GOT3 (cell line): ENCODE measurements at places on chromosomes 2 and 18.

- DNase-seq = no peak
Measured at GRCh38 chr2:151721161-151721560, 13.1 kb downstream of the NEB start.

DNA sequence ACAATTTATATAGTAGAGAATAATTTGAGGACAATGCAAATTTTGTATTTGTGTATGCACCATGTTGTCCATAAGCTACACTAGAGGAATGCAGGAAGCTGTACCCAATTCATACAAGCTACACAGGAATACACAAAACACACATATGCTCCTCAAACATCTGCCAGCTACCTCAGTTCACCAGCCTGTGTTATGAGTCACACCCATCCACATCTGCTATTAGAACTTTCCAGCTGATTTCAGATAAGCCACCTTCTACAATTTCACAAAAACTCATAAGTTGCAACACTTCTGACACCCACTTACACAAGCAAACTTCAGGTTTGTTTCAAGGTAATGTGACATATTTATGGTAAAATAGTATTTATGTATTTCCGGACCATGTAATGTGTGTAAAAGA is 438.9 kb downstream of the SATB2 start:
- no peak for DNase-seq

- DNase-seq = no peak
Measured at GRCh38 chr2:54386585-54386984, 69.5 kb upstream of the SPTBN1 start.

- DNase-seq = no peak
Measured at GRCh38 chr2:98277162-98277859, 68.9 kb upstream of the CNGA3 start.

- DNase-seq = no peak
Measured at GRCh38 chr18:26442126-26442525, 106.2 kb downstream of the KCTD1 start.

DNA sequence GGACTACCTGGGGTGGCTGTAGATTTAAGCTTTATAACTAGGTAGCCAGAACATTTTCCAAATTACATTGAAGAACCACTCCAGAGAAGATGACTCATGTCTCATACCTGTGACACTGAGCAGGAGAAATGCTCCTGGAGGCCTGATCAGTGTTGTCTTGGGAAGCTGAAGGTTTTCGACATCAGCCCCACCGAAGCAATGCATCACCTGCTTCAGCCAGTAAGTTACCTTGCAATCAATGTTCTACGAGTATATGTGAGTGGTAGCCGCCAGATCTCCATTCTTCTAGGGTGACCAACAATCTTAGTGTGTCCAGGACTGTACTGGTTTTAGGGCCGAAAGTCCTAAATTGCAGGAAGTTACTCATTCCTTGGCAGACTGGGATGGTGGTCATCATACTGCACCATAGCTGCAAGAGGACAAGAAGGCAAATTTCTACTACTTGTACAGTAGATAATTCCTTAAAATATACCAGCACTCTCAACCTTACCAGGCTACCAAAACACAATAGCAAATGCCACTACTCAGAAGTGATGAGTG is 109.3 kb upstream of the LINC00305 start:
- no peak for DNase-seq

GRCh38 chr2:111238296-111238695 is 117.6 kb downstream of the BCL2L11 start:
- no peak for DNase-seq

- DNase-seq = no peak
Measured at GRCh38 chr2:102030855-102031527, 39.2 kb downstream of the IL1R2 start.

DNA sequence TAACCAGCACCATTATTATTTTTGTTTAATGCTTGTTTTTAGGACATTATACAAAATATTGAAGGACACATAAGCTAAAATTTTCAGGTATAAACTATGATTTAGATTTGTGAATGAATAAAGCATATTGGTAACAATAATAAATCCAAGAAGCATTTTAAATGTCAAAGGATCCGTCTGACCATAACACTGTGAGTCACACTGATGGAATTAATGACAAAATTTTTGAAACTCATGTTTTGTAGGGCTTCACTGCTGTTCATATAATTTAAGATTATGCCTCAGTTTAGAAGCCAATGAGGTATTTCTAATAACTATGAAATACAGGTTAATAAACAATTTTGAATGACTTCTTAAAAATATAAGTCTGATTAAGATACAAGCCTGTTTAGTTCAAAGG is 124.6 kb downstream of the TMEFF2 start:
- DNase-seq = no peak

- DNase-seq = no peak
Measured at GRCh38 chr2:146214394-146214929, 1630.4 kb upstream of the ACVR2A start.

- DNase-seq = no peak
Measured at GRCh38 chr2:101843471-101843870, 146.0 kb downstream of the MAP4K4 start.

DNA sequence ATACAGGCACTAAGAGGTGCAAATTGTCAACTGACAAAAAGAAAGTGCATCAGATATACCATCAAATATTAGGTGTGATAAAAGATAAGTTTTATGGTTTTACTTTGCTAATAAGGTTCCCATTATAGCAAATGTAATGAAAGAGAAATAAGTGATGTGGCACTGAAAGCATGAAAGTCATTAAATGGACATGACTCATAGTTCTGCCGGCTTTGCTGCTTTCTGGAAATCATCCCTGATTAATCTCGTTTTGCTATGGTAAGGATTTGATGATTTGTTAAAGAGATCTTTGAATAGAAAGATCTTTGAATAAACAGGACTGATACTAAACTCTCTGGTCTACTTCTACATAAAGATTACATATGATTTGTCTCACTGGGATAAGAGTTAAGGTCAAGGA is 72.7 kb downstream of the CLIP4 start:
- DNase-seq = no peak

DNA sequence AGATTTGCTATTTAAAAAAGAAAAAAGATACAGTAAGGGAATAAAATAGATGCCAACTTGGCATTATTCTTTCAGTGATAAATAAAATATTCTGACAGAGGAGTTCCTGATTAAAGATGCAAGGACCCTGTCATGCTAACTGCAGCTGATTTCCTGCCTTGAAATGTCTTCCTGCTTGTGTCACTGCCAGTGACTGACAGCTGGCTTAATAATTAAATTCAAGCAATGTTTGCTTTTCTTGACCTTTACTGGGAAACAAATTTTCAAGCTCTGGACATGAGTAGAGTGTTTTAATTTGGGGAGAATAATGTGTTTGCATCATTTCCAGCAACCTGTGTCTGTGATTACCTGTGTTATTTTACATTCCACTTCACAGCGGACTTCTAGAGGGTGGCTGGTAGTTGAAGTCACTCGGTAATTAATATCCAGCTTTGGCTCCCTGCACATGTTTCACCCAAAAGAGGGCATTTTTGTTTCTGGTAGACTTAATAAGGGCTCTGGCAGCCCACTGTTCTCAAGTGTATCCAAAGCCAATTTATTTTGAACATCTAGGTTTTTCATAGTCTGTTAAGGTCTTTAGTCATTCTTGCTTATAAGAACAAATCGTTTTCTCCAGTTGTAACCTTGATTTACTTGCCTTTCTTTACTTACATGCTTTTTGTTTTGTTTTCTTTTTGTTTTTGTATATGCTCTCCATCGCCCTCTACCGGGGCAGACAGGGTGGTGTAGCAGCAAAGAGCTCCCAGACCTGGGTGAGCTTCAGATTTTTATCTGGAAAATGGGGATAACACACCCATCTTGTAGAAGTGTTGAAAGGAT is 48.5 kb upstream of the PROKR1 start:
- DNase-seq = no peak

DNA sequence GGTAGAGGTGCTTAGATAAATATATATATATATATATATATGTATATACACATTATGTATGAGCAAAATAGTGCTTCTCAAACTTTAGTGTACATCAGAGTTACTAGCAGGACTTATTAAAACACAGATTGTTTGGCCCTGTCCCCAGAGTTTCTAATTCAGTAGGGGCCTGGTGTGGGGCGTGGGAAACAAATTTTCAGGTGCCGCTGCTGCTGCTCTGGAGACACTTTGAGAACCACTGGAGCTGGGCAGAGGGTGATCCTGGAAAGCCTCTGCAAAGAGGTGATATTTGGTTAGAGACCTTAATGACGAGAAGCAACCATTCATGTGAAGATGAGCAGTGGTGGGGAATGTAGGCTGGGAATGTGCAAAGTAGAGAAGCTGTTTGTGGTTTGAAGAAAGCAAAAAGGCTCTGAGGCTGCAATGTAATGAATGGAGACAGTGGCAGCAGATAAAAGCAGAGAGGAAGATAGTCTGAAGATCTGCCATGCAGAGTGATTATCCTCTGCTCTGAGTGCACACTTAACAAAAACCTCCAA is 142.9 kb downstream of the PLCL1 start:
- no peak for DNase-seq

DNA sequence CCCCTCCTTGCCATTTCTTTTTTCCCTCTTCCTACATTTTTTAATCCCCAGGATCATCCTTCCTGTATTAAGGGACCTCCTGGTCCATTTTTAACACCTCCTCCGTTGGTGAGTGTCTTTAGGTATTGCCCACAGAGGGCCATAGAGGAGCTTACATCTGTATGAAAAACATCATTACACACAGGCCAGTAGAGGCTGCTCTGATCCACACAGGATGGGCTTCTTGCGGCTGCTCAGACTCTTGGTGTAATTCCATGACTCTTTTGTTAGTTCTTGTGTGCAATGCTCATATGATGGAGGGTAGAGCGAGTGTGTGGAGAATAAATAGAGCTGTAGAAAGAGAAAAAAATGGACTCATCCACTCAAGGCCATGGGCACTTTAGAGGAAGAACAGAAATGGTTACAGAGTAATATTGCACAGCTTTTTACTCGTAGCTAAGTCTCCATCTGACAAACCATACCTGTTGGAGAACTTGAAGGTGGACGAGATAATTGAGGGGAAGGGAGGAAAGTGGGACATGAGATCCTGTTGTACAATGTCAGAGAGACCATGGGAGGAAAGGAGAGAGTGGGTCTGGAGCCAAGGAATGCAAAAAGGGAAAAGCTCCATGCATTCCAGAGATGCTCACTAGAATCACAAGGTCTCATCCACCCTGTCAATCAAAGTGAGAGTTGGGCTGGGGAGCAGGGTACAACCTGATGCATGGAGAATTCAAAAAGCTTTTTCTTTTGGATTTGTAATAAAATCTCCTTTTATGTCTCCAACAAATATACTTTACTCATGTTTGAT is 129.7 kb upstream of the TNP1 start:
- no peak for DNase-seq

DNA sequence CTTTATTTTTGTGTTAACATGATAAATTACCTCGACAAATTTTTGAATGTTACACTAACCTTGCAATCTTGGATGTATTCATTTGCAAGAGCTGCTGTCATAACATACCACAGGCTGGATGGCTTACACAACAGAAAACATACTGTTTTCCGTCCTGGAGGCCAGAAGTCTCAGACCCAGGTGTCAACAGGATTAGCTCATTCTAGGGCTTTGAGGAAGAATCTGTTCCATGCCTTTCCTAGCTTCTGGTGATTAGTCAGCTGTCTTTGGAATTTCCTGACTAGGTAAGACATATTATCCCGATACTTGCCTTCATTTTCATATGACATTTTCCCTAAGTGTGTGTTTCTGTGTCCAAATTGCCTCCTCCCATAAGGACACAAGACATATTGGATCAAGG is 188.6 kb upstream of the CDH19 start:
- DNase-seq = no peak

DNA sequence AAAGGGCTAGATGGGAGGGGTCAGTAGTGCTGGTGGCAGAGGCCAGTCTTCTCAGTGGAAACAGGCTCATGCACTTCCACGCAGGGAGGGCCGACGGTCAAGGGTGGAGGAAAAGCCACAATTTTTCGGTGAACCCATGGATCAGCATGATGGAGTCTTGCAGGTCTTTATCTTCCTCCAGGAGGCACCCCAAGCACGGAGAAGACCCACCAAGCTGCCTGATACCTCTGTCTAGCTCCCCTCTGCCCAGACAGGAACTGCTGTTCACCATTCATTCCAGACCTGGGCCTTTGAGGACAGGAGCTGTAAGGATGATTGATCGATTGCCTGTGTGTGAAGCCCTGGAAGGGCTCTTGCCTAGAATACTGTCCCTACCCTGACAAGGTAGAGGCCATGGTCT is 2.8 kb upstream of the LRRFIP1 start:
- DNase-seq = no peak

- no peak for DNase-seq
Measured at GRCh38 chr2:74742471-74742870, 88.4 kb downstream of the SEMA4F start.

DNA sequence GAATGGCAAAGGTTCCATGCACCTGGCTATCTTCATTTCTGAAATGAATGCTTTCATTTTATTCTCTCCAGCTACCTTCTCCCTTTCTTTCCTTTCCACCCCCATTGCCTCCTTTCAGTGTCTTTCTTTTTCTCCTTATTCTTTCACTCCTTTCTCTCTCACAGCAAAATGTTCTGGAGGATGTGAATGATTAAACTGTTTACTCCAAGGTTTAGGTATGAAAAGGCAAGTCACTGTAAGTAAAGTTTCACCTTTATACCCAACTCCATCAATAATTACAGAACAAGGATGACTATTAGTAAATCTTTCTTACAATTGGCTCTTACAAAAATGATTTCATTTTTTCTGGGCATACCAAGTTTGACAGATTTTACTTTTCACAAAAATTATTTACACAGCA is 4.3 kb downstream of the PAX8 start:
- DNase-seq = no peak

- DNase-seq = no peak
Measured at GRCh38 chr2:146984014-146984413, 860.8 kb upstream of the ACVR2A start.

GRCh38 chr2:162002623-162003235 is 71.3 kb downstream of the DPP4 start:
- no peak for DNase-seq

GRCh38 chr2:9752441-9753275 is 90.6 kb upstream of the TAF1B start:
- peak; percentile 40 for DNase-seq

- no peak for DNase-seq
Measured at GRCh38 chr18:31138709-31139108, 23.9 kb downstream of the DSC1 start.

DNA sequence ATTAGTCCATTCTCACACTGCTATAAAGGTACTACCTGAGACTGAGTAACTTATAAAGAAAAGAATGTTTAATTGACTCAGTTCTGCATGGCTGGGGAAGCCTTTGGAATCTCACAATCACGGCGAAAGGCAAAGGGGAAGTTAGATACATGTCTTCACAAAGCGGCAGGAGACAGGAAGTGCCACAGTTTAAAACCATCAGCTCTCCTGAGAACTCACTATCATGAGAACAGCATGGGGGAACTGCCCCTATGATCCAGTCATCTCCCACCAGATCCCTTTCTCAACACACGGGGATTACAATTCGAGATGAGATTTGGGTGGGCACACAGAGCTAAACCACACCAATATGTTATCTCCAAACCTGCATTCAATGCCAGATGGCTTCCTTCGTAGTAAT is 716.1 kb downstream of the DCC start:
- DNase-seq = no peak

DNA sequence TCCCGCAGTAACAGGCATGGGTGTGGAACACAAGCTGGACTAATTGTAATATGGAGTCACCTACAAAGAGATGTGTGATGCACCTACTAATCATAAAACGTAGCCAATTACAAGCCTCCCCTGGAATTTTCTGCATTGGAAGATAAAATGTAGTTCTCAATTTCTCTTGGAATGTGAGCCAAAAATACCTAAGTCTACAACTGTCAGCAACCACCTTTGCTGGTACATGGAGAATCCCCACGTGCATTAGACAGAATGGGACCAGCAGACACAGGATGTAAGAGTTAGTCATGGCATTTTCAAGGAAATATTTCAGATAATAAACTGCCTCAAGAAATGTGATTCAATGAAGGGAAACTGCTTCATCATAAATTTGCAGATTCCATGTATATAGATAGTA is 85.6 kb upstream of the DCC start:
- DNase-seq = no peak
